ENCODE measurements at places on chromosomes 3 and 15.
A peak's percentile ranks its signal among the peaks of the same experiment; 100 is the strongest.

GRCh38 chr3:190903156-190903555 is 40.7 kb upstream of the GMNC start:
- no peak for DNase-seq

DNA sequence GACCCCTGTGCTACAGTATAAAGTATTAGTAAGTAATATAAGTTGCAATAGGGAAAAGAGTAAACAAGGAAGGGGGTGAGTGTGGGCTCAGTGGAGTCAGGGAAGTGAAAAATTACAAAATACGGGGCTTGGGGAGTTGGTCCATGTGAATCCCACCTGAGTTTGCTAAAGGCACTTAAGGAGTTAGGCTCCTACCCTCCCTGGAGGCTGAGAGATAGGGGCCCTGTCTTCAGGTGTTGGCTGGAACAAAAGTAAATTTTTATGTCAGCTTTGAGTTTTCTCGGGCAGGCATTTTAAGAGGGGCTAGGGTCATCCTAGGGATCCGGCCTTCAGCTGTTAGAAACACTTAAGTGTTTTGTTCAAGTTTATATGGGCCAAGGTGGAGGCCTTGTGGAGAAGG is 8.2 kb downstream of the TRPC1 start:
- DNase-seq: no peak

DNA sequence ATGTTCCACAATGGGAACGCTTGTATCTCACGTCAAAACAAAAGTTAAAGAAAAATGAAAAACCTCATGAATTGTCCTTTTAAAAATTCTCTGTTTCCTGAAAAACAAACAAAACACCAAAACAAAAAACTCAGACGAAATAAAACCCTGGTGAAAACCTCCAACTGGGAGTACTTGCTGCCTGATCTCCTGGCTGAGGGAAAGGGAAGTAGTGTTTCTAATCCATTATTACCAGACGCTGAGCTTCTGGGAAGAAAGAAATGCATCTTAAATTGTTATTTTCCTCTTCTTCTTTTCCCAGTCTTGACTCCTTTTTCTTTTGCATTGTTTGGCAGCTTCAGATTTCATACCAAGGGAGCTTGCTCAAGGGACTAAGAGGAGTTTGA is 243.2 kb upstream of the RGMA start:
- no peak for DNase-seq

DNA sequence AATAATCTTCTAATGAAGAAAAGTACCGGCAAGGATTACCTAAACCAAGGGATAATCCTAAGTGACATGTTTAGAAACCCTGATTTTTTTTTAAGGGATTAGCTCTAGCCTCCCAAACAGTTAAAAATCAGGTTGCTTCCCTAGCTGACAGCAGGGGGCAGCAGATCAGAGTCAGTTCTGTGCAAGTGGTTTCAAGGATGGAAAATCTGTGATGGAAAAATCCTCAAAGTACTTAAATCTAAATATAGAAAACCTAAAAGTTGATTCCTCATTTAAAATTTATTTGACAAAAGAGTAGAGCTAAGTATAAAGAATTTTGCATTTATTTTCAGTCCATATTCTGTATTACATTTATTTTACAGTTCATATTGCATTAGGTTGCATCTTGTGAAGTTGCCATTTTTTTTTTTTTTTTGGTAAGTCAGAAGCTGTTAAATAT is 107.6 kb downstream of the PEX5L start:
- DNase-seq: peak; percentile 33

DNA sequence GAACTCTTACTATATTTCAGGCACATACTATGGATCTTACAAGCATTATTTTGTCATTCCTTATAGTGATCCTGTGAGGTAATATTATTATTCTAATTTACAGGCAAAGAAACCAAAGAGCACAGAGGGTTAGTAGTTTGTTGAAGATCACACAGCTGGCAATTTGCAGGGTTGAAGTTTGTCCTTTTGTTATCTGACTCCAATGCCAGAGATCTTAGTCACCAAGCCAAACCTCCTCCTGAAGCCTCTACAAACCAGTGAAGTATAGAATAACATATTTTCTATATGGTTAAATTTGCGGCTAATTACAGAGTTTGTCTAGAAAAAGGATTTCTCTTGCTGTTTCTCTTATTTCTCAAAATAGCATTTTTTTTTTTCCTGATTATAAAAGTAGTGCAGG is 11.2 kb downstream of the ISLR2 start:
- no peak for DNase-seq

DNA sequence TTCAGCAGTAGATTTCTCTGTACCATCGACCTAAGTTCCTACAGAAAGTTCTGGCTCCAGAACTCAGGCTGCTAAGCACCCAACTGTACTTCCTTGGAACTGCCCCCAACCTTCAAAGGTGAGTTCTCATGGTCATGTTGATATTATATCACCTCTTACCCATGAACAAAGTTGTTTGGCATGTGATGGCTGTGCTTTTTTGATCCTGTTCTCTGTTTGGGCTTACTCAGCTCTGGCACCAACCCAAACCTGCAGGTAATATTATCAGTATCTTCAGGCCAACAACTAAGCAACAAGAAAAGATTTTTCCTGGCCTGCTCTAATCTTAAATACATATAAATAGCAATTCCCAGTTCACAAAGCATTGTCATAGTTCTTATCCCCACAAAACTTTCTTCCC is 318.7 kb upstream of the LMCD1 start:
- no peak for DNase-seq

GRCh38 chr3:62445275-62445674 is 71.9 kb upstream of the FEZF2 start:
- no peak for DNase-seq

GRCh38 chr15:64897345-64897985 is 14.2 kb upstream of the ANKDD1A start:
- DNase-seq: no peak

DNA sequence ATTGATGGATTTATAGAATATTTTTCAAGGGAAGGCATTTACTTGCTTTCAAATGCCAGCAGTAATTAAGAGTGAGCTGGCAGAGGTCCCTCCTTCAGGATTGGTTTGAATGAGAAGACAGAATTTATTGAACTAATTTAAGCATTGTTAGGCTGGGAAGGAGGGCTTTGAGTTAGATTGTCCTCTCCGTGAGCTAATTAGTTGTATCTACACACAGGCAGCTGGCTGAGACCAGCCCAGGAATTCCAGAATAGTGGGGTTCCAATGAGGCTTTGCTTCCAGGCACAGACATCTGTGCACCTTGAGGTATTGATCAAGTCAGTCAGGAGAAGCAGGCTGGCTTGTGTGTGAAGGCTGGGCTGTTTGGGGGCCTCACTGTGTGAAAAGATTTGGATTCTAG is 124.0 kb upstream of the WNT5A start:
- no peak for DNase-seq

- no peak for DNase-seq
Measured at GRCh38 chr3:167851171-167851570, 115.7 kb downstream of the SERPINI1 start.

DNA sequence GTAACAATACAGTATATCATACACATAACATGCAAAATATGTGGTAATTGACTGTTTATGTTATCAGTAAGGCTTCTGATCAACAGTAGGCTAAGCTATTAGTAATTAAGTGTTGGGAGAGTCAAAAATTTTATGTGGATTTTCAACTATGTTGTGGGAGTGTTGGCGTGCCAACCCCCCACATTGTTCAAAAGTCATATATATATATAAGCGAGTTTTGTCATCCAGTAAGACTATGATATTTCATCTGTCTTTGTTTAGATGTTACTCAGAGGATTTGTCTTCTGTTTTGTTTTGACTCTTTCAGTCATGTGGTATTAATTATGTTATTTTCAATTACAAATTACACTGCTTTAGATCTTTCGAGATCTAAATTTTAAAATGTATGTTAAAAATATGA is 51.0 kb upstream of the RAP2B start:
- DNase-seq: no peak

DNA sequence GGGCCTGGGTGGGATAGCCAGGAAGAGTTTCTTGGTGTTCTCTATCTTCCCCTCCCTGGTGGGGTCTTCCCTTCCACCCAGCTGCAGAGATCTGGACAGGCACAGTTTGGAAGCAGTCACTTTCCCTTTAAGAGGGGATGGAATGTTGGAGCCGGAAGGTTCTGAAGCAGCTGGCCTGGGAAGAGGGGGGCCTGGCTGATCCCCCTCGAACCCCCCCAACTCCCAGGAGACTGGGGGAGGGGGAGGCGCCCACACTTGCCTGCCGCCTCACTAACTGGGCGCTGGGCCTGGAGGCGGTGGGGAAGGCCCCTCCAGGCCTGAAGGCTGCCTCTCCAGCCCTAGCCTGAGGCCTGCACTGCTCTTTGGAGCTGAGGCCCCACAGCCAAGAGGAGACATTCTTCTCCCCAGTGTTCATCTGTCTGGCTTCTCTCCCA is 1.4 kb downstream of the DVL3 start:
- DNase-seq: no peak

- DNase-seq: no peak
Measured at GRCh38 chr15:40102897-40103858, 5.5 kb downstream of the BMF start.

DNA sequence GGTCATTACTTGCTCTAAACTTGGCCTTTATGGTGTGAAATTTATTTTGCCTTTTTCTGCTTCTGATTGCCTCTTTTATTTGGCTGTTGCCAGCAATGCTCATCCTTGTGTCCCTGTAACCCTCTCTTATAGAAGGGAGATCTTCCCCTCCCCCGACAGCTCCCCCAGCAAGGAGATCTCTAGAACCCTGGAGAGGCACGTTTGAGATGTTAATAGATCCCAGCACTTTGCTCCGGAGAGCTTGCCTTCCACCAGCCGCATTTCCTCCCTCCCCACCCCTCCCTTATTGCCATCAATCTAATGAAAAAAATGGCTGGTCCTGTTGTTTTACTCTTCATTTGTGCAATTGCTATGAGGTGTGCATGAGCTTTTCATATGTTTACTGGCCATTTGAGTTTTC is 18.2 kb downstream of the TRIM71 start:
- DNase-seq: no peak

DNA sequence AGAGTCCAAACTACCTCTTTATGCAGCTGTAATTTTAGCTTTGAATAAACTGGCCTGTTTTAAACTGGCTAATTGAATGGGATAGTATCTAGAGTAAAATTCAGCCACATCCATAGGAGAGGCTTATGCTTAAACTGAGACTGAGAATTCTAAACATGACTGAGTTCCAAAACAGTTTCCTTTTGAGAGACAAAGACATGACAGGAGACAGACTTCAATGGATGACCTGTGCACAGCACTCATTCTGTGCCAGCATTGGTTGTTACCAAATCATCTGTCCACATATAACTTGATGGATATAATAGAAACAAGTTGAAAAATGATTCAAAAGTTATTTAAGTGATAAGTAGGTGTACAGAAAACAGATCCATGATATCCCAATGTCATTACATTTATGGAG is 20.9 kb downstream of the IL12A start:
- no peak for DNase-seq

- no peak for DNase-seq
Measured at GRCh38 chr3:12829886-12830784, 11.2 kb downstream of the RPL32 start.

DNA sequence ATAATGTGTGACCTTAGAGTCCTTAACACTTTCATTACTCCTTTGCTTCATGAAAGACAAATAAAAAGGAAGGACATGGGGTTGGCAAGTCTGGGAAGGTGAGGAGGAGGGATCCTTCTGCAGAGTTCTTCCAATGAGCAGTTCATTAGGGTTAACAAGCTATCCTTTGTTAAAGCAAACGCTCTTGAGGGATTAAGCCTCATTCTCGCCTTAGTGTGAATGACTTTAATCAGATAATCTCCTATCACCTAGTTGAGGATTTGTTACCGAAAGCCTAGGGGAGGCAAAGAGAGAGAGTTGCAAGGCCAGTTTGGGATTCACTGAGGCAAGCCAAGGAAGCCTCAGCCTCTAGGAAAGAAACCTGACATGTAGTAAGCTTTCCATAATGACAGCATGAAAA is 7.4 kb upstream of the MBNL1 start:
- no peak for DNase-seq

All from left renal pelvis (tissue), 4 donors.